ENCODE measurements at places on chromosomes 12 and 14.

GRCh38 chr12:34298971-34299801 lies 276.9 kb downstream of the ALG10 start:
- no peak for DNase-seq

GRCh38 chr12:11686120-11686519 lies 36.6 kb downstream of the ETV6 start:
- DNase-seq: no peak

DNA sequence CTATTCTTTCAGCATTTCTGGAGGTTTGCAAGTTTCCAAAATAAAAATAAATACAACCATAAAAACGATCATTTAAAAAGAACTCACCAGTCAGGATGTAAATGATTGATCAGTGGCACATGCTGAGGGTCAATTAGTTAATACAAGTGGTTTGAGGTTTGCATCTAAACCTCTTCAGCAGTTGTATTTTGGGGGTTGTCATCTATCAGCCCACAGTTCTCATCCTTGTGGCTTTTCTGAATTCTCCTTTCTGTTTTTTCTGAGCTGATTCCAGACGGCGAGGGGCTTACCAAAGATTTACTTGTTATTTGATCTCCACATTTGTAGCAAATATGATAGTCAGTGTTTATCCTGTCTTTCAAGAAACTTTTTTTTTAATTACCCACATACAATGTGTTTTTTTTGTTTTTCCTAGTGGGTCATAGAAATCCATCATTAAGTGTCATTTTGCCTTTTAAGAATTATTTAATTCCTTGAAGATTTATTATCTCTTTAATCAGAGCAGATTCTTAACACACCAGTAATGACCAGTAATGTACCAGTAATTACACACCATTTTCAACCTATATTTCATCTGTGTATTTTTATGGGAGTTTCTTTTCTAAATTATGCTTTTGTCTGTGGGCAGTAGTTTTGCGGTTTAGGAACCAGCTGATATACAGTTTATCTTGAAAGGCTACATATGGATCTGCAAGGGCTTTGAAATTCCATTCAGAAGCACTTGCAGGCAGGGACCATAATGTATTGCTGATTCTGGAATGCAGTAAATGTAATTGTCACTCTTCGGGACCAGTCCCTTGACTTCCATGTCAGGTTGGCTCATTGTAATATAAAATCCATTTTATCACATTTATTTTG lies 56.3 kb upstream of the DAAM1 start:
- DNase-seq: no peak

GRCh38 chr12:123532019-123532418 lies 1.5 kb downstream of the RILPL1 start:
- DNase-seq: no peak

GRCh38 chr12:47818467-47819137 lies 1.1 kb downstream of the HDAC7 start:
- DNase-seq: peak; percentile 28

GRCh38 chr12:24596768-24597388 lies 352.0 kb downstream of the BCAT1 start:
- DNase-seq: no peak

GRCh38 chr14:61640158-61641136 lies 54.9 kb upstream of the HIF1A start:
- no peak for DNase-seq

GRCh38 chr12:124392667-124393413 lies 97.9 kb downstream of the RFLNA start:
- DNase-seq: no peak

DNA sequence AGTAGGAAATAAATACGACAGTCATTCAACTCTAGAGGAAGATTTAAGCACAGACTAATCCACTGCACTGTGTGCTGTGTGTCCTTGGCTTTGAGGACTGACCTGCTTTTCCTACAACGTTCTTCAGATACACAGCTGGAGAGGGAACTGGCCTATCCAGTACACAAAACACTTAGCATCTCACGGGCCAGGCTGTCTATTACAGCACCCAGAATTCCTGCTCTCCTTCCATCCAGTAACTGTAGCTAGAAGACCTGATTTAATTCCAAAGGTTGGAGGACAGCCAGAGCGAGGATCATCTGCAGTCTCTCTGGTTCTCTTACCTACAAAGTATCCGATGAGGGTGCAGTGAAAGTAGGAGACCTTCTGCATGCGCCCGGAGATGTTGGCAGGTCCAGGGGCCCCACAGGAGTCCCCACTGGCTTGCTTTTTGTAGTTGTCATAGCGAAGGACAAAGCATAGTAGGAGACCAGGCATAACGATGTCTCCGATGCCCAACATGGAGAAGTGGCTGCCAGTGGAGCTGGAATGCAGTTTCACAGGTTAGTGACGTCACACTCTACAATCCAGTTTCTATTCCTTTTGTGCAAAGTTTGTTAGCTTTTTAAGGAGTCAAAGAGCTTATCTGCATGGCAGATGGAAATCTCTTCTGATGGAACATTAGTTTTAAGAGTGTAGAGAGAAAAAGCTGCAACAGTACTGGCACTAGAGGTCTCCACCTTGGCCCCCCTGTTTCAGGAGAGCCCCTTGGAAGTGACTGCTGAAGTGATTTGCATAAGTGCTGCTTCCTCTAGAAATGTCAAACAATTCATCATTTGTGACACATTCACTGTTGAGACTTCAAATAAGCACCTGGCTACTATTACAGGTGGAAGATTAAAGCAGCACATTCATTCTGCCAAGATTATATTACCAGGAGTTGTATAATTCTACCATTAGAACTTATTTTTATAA lies 41.7 kb downstream of the ACADS start:
- no peak for DNase-seq

DNA sequence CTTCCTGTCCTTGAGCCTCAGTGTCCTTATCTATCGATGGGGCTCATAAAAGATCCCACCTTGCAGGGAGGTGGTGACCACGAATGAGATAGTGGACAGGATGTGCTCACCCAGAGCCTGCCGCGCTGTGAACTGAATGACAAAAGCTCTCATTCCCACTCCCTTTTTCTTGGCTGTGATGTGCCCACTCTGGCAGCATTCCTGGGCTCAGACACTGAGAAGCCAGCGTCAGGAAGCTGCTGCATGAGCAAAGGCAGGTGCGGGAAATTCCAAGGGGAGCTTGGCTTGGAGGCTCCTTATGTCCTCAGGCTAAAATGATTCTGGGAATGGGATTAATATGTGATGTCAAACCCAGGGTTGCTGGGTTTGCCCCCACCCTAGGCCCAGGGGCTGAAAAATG lies 61.6 kb downstream of the EFCAB11 start:
- DNase-seq: no peak

DNA sequence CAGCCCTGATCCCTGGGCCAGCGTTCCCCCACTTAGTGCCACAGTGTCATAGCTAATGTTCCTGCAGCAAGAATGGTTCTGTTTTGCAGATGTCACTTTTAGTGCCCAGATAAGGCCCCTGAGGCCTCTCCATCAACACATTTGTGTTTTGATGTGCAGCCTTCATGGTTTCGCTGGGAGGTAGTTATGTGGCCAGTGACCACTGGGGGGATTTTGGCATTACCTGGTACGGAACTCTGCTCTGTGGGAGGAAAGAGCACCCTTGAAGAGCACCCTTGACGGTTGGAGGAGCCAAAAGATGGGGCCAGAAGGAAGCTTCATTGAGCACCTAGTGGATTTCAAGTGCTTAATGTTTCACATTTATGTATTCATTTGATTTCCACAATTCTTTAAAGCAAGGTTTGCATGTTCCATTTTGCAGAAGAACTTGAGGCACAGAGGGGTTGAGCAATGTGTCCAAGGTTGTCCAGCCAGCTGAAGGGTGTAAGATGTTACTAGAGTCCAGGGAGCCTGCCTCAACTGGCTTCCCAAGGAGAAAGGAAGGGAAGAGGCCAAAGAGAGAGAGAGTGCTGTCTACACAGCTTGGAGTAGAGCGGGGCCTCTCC lies 13.0 kb downstream of the SERPINA11 start:
- no peak for DNase-seq

GRCh38 chr12:80811957-80812708 lies 95.4 kb downstream of the MYF5 start:
- DNase-seq: no peak

GRCh38 chr12:98449584-98449983 lies 65.8 kb upstream of the TMPO start:
- no peak for DNase-seq

DNA sequence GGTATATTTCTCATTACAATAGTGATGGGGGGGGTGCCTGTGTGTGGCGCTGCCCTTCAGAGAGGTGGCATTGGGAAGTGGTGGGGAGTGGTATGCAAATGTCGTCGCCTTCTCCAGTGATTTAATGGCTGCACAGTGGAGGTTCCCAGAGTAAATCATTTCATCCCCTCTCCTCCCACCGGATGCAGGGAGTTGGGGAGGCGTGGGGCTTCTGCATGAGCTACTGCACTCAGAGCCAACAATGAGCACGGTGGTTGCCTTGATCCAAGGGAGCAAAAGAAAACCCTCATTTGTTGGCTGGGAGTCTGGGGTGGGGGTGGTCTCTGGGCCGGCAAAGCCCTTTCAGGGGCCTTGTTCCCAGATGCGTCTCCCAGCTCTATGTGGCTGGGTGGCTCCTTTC lies 124.3 kb downstream of the AACS start:
- DNase-seq: no peak

GRCh38 chr14:104385531-104386101 lies 193.9 kb upstream of the C14orf180 start:
- no peak for DNase-seq

DNA sequence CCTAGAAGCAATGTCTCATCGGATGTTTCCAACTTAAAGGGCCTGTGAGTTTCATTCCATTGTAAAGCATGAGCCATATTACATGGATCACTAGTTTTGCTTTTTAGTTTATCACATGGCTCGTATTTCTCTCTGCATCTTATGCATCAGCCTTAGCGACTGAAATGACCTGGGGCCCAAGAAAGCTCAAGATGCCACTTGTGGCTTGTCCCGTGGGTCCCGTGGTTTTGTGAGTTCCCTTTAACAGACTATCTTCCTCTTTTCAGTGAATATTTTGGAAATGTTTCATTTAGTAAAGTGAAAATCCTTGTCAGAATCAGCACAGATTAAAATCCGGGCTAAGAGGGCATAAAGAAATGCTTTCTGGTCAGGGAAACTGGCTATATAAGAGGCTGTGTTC lies 86.2 kb upstream of the PPM1H start:
- no peak for DNase-seq

- no peak for DNase-seq
Observed at GRCh38 chr14:72154645-72155378, 222.6 kb downstream of the RGS6 start.

- no peak for DNase-seq
Observed at GRCh38 chr14:79791055-79791732, 420.1 kb downstream of the DIO2 start.

DNA sequence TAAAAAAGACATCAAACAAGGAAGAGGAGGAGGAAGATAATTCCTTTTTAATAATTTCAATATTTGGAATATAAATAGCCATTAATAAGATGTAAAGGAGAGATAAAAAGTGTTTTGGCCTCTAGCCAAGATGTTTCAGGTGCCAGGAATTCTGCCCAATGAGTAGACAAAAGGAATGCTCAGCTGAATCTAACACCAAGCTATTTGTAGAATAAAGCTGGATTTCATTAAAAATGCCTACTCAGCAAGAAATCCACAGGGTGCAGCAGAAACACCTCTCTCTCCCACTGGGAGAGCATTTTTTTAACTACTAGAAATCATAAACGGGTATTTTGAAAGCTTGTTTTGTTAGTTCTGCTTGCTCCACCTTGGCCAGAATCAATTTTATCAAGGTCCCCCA lies 4.1 kb upstream of the STAB2 start:
- no peak for DNase-seq
